ENCODE measurements at places on chromosomes 16 and 17.

DNA sequence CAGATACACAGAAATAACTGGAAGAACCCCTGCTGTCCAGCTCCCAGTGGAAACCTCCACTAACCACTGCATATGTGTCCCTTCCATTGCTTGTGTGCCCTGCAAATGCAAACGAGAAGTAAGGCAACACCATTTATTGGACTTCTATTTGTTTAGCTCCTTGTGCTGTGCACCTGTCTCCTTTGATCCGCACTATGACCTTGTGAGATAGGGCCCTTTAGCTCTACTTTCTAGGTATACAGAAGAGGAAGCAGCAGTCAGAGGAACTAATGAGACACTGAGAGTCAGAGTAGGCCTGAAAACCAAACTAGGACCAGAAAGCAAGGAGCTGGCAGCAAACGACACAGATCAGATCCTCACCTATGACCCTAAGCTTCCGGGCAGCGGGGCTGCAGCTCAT is 22.4 kb downstream of the SOX9 start:
- DNase-seq, result peak; percentile 17

- no peak for DNase-seq
These were observed 767 bp downstream of the INO80E start for GRCh38 chr16:29996766-29997250.

- DNase-seq, result peak; percentile 51
These were observed at the start of gene GSE1 for GRCh38 chr16:85612801-85613603. TSS of gene GSE1 (plus strand) at chr16:85613322. CDS start at chr16:85613392, 70 bp downstream.

DNA sequence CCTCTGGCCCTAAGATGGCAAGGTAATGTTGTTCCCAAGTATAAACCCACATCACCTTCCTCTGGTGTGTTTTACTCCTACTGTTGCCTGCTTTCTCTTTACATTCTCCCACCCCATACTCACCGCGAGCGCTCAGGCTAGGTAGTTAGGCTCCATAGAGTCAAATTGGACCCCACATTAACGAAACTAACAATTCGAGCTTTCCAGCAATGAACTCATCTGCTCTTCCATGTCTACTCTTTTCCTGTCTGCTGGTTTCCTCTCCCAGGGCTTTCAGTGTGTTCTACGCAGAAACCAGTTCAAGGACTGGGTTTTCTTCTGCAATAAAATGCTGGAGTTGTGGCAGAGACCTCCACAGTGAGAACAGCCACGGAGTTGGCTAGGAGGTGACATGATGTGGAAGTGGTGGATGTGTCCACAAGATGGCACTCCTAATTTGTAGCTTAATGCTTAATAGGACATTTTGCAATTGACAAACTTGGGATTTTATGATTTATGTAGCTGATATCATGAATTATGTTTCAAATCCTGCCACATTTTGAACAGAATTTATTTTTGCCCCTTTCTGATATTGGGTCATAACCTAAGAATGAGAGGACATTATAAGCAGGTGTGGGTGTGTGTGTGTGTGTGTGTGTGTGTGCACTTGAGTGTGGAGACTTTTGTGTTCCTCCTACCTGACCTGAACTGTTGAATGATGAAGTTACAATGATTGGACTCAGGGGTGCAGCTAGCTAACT is 2.2 kb upstream of the UQCRC2 start:
- DNase-seq, result no peak

GRCh38 chr17:40068917-40069750 is 6.4 kb downstream of the THRA start:
- peak; percentile 73 for DNase-seq

DNA sequence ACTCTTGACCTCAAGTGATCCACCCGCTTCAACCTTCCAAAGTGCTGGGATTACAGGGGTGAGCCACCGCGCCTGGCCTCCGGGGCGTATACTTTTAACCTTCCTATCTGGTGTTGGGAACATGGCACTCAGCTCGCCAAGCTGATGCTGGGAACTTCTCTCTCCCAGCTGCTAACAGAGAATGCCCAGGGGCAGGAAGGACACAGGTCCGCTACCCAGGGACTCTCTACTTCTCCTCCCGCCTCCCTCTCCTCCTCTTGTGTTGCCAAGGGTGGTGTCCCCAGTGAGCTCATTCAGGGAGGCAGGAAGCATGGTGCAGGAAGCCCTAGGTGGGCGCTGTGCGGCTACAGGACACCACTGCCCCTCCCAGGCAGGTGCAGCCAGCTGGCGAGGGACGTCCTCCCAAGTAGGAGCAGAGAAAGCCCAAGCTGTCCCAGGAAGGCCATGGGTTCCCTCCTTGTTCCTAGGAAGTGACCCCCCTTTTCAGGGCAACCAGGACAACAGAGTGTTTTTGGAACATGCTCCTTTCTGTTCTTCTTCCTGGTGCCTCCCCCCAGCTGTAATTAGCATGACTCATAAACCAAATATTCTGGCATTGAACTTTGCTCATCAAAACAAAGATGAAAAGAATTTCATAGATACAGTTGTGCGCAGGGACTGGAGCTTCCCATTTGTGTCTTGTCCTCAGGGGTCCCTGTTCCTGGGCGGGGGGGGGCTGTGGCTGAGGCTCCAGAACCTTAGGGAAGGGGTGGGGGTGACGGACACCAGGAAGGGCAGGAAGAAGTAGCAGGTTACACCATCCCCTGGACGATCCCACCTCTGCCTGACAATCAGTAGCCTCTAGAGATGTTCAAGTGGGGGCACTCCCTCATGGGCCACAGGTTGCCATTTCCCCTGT is 2.7 kb downstream of the C1QTNF1 start:
- DNase-seq, result no peak

DNA sequence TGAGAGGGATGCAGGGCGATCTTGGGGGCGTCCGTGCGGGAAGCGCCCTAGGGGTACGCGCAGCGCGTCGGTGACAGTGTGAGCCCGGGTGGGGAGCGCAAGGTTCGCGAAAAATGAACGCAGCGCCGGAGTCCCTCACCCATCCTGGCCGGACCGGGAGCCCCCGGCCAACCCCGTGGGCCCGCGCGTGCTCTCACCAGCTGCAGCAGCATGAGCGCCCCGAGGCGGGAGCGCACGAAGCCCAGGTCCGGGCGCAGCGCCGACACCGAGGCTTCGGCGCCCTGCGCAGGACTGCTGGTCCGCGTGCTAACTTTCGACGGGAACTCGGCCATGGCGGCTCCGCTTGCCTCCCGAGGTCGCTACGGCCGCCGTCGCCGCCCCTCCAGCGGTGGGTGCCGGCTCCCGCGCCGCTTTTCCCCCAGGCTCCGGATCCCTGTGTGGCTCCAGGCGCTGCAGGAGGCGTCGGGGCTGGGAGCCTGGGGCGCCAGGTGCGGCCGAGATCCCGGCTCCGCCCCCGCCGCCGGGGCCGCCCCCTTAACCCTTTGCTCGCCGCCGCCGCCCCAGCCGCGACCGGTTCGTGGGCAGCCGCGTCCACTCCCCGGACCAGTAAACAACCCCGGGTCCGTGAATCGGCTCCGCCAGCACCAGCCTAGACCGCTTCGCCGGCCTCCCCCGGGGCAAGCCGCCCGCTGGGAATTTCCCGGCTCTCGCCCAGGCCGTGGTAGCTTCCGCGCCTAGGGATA is at the start of gene PLLP:
TSS of gene PLLP (minus strand) at position 464 of the 743 bp plus-strand sequence. CDS start at position 332, 132 bp downstream.
- no peak for DNase-seq

GRCh38 chr17:39777534-39778365 is 40.0 kb downstream of the GRB7 start:
- DNase-seq, result no peak

DNA sequence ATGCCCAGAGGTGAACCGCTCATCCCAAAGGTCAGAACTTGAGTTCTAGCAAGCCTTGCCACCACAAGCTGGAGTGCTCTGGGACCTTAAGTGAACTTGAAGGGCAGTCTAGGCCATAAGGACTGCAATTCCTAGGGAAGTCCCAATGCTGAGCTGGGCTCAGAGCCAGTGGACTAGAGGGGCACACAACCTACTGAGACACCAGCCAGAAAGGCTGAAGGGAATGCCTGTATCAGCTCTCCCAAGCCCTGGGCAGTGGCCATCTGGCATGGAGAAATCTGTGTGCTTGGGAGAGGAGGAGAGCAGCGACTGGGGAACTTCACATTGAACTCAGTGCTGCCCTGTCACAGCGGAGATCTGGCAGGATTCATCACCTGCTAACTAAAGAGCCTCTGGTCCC is 201.3 kb downstream of the CEP112 start:
- DNase-seq, result no peak

GRCh38 chr17:7018331-7018964 is 4.4 kb upstream of the BCL6B start:
- no peak for DNase-seq

DNA sequence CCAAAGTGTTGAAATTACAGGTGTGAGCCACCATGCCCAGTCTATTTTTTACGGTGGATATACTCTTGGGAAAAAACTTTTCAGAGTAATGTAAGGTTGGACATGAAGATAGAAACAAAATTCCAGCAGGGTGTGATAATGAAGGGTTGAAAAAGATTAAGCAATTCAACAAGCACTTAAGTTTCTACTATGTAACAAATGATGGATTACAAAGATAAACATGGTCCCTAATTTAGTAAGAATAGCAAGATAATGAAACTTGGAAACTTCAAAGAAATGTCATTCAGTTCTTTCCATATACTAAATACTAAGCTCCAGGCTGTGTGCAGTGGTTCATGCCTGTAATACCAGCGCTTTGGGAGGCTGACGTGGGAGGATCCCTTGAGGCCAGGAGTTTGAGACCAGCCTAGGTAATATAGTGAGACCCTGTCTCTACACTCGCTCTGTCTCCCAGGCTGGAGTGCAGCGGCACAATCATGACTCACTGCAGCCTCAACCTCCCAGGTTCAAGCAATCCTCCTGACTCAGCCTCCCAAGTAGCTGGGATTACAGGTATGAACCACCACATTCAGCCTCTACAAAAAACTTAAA is 31.0 kb downstream of the PSMD12 start:
- no peak for DNase-seq

- no peak for DNase-seq
These were observed 18.5 kb downstream of the CRLF3 start for GRCh38 chr17:30805944-30806456.

GRCh38 chr16:14509055-14509454 is 121.0 kb downstream of the PARN start:
- no peak for DNase-seq

DNA sequence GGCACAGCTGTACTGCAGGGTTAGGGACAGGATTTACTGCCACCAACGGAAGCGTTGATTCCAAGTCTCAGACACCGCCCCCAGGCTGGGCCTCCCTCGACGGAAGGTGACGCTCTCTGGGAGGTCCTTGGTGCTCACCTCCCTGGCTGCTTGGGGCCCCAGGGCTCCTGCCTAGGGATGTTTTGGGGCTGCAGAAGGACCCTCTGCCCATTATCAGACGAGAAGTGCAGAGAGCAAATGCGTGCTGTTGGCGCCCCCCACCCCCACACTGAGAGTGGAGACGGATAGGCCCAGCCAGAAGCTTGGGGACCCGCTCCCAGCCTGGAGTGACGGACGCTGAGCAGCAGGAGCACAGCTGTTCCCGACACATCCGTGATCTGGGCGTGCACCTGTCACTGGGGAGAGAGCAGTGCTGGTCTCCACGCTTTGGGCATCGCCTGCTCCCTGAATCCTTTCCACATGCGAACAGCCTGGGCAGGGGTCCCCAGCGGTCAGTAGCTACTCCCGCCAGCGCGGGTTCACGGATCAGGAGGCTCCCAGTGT is 5.1 kb upstream of the SOX8 start:
- no peak for DNase-seq

DNA sequence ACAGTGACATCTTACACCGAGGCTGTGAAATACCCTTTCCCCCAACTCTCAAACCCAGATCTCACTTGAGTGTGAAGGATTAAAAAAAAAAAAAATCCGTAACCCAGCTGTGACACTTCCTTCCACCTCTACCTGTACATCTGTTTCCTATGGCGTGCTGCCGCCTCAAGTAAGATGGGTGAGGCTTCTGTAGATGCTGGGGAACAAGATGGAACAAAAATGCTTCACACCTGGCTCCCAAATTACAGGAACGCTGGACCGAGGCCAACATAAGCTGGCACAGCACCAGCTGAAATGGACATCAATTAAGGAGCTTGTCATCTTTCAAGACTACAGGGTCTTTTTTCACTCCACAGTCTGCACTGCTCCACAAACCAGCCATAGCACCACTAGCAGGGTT is 95.9 kb downstream of the HIC1 start:
- DNase-seq, result no peak

GRCh38 chr17:35338230-35338629 is 35.2 kb downstream of the SLFN11 start:
- no peak for DNase-seq

DNA sequence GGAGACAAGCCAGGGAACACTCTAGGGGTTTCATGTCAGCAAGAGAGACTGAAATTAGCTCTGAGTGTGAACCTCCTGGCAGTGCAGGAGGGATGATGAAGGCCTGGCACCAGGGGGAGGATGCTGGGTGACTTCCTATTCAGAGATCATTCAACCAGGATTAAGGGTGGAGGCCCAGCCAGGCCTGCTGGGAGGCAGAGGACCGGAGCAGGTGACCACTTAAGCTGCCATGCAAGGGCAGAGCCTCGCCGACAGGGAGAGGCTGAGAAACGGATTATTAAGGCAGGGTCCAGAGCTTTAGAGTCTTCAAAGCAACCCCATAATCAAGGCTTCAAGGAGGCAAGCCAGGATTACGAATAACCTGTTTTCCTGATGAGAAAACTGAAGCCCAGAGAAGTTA is 10.6 kb upstream of the SRCIN1 start:
- no peak for DNase-seq

GRCh38 chr16:19898924-19899604 is 14.4 kb upstream of the GPRC5B start:
- DNase-seq, result peak; percentile 68

- no peak for DNase-seq
These were observed 76.3 kb downstream of the GAS7 start for GRCh38 chr17:10121971-10122707.

- DNase-seq, result no peak
These were observed 90.7 kb downstream of the AXIN2 start for GRCh38 chr17:65470783-65471182.

GRCh38 chr16:69266334-69267063 is 44.7 kb upstream of the VPS4A start:
- no peak for DNase-seq

DNA sequence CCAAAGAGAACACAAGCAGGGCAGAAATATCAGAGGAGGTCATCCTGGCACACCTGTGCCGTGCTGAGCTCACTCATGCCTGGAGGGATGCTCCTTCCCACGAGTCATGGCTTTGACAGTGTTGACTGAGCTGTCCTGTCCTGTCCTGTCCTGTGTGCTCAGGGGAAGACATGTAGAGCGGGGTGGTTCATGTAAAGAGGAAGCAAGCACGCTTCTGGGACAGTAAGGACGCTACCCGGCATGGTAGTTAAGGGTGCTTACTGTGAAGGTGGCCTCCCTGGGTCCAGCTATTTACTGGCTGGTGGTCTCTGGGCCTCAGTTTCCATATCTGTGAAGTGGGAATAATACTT is 398 bp downstream of the LGALS9 start:
- DNase-seq, result no peak
